HCT116 (cell line): ENCODE measurements at places on chromosomes 3 and 15.

DNA sequence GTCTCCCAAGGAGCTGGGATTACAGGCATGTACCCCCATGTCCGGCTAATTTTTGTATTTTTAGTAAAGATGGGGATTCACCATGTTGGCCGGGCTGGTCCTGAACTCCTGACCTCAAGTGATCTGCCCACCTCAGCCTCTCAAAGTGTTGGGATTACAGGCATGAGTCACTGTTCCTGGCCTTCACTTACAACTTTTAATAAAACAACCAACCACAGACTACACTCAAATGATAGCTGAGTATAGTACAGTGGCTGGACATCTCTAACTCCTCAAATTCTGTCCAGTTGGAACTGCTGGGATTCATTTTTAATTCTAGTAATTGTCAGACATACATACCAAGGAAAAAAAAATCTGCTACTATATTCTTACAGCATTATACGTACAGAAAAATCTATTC, 71.0 kb downstream of the PBRM1 start:
- DNase-seq: no peak

- no peak for DNase-seq
These were observed 402.4 kb upstream of the PDZRN3 start for GRCh38 chr3:74027121-74027520.

DNA sequence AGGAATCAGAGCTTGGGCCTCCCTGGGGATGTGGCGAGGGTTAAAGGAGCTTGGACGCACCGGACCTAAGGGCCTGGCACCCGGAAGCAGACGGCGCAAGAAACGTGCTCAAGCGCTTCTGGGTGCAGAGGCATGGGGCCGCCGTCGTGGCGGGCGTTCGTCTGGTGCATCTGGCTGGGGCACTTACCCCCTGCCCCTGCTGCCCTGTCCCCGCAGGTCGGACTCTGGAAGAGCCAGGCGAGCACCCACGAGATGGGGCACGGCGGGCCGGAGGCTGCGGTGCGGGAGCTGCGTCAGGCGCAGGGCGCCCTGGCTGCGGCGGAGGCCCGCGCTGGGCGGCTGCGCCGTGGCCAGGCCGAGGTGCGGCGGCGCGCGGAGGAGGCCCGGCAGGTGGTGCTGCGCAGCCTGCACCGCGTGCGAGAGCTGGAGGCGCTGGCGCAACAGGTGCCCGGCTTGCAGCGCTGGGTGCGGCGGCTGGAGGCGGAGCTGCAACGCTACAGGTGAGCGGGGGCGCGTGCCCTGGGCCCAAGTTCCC, 2.5 kb downstream of the EFCC1 start:
- peak; percentile 65 for DNase-seq

- no peak for DNase-seq
These were observed 3.1 kb downstream of the TSEN2 start for GRCh38 chr3:12487336-12487735.

DNA sequence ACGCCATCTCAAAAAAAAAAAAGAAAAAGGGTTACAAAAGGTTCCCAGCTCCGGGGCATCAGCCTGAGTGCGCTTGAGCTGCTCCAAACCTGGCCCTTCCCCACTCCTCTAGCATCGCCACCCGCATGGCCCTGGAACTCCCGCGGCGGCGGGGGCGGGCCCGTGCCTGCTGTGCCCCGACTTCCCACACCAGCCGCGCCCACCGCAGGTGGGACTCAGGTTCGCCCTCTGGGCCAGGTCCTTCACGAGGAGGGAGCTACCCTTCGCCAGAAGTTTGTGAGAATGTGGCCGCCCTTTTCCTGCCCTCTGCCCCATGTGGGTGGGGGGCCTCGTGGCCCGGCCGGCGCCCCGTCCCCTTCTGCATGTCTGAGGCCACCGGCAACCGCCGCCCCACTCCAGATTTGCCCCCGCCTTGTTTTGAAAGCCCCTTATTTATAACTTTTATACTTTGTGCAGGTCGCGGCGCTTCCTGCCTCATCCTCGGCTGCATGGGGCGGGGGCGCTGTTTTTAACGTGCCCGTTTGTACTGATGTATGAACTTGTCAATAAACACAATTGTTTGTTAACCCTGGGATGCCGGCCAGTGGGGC, 507 bp upstream of the JMJD7 start:
- no peak for DNase-seq

DNA sequence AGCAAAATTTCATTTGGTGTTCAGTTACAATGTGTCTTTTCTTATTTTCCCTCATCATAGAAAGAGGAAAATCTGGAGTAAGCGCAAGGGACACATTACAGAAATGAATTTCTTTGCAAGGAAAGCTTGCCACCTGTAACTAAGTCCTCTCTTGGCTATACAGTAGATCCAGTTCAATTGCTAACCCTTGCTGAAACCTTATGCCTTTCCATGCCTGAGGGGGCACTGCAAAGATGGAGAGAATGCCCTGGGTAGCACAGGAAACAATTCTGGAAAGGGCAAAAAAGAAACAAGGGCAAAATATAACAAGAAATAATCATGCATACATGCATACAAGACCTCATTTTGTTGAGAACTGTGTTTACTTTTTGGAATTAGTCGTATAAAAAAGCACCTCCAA, 4.3 kb downstream of the CADM2 start:
- DNase-seq: no peak

GRCh38 chr15:58724466-58724865, 25.0 kb downstream of the ADAM10 start:
- DNase-seq: no peak

DNA sequence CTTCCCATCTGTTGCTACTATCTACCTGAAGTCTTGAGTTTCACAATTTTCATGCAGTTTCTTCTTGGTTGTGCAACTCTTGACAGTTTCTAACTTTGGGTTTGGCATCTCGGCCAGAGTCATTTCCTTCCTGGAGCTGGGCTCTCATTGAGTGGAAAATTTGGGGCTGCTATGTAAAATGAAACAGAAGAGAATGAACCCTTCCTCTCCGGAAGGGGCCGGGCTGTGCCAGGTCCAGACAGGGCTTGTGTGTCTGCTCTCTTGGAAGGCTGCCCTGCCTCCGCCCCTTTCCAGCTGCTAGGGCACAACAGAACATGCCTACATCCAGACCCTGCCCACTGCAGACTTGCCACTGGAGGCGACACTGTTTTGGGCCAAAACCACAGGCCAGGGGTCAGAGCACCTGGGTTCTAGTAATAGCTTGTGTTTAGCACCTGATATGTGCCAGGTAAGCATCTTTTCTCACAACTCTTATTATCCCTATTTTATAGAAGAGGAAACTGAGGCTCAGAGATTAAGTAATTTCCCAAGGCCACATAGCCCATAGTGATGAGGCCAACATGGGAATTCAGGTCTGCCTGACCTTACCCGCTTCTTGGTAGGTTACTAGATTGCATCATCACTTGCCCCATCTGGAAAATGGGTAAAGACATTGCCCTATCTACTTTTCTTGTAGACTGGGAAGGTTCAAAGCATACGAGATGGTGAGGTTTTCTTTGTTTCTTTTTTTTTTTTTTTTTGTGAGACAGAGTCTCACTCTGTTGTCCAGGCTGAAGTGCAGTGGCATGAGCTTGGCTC, 25.0 kb downstream of the IRAK2 start:
- DNase-seq: no peak

- DNase-seq: no peak
These were observed 2.7 kb downstream of the SPESP1 start for GRCh38 chr15:68933001-68933400.

- no peak for DNase-seq
These were observed 7.1 kb downstream of the KCNH8 start for GRCh38 chr3:19155375-19155774.

DNA sequence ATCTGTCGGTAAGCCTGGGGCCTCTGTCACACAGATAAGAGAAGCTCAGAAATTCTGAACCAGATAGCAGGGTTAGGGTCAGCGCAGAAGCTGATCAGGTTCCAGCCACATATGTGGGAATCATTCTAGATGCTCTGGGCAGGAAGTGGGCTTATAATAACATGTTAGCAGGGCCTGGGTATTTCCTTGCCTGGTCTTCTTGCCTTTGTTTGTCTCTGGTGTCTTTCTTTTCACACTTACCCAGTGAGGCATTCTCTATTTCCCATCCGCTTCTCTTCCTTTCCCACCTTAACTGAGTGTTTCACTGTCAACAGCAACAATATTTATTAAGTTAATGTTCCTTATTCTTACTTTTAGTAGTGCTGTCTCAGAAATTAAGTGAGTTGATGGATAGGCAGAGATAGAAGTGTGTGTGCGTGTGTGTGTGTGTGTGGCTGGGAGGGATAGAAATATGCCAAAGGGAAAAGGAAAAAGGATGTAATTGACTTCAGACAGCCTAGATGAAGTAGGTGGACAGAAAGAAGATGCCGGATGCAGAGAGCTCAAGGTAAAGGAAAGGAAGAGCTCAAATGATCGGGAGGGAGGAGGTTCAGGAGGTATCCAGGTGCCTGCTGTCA, 2.0 kb downstream of the PLA1A start:
- no peak for DNase-seq

- DNase-seq: no peak
These were observed 50.9 kb downstream of the RGMA start for GRCh38 chr15:93037820-93038705.

GRCh38 chr3:109313061-109313460, 3.3 kb downstream of the DPPA2 start:
- DNase-seq: no peak

GRCh38 chr3:191997579-191998268, 536.8 kb downstream of the PYDC2 start:
- no peak for DNase-seq

DNA sequence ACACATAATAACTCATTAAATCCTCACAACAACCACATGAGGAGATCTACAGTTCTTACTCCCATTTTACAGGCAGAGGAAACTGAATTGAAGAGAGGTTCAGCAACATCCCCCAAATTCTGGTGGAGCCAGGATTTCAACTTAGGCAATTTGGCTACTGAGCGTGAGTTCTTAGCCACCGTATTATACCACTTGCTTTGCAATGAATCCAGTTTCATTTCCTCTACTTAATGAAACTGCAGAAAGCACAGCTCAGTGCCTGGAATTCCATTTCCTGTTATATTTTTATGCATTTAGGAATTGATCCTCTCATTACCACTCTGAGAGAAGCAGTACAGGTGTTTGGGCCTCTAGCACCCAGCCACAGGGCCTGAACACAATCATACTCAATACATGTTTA, 4.3 kb downstream of the ZNF860 start:
- DNase-seq: no peak

- DNase-seq: no peak
These were observed 9.7 kb downstream of the NCBP2 start for GRCh38 chr3:196932600-196932999.

- no peak for DNase-seq
These were observed 39.5 kb downstream of the BTLA start for GRCh38 chr3:112459750-112460149.

GRCh38 chr3:61796088-61796680, 234.8 kb downstream of the PTPRG start:
- DNase-seq: no peak

DNA sequence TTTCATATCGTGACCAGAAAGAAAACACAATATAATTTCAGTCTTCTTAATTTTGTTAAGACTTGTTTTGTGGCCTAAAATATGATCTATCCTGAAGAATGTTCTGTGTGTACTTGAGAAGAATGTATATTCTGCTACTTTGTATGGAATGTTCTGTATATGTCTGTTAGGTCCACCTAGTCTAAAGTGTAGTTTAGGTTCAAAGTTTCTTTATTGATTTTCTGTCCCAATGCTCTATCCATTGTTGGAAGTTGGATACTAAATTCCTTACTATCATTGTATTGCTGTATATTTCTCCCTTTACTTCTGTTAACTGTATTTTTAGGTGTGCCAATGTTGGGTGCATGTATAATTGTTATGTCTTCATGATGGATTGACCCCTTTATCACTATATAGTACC, 21.2 kb downstream of the OR5AC2 start:
- DNase-seq: no peak

DNA sequence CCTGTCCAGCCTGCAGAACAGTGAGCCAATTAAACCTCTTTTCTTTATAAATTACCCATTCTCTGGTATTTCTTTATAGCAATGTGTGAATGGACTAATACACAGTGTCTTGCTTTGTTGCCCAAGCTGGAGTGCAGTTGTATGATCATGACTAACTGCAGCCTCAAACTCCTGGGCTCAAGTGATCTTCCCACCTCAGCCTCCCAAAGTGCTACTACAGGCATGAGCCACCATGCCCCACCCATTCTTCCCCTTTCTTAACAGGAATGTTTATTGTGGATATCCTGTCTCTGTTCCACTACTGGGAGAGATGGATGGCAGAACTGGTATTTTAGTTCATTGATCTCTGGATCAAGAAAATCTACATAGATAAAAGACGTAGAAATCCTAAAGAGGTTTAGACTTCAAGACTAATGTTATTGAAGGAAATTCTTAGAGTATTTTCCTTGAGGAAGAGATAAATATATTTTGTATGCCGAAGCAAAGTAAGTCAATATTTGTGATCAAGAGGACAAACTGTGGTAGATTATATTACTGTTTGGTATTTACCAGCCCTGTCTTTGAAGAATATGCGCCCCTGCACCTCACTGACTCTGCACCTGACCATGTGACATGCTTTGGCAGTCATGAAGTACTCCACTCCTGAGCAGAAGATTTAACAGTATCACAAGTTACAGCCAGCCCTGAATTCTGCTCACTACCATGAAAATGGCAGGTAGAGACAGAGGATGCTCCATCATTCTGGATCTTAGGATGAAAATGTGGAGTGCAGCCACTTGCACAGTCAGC, 42.9 kb downstream of the UACA start:
- DNase-seq: no peak

DNA sequence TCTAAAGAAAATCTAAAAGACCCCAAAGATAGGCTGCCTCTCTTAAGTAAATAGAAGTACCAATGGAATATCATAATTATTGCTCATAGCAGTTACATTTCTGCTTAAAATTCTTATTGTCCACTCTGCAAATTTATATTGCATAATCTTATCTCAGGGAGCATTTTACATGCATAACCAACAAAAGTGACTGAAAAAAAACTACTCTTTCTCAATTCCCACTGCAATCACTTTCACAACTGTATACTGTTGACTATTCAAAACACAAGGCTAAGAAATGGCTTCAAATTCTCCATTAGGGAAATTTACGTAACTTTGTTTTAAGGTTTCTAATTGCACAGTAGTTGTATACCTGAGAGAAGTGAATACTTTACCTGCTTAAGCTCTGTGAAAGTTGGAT, 56.3 kb downstream of the HMG20A start:
- DNase-seq: no peak

DNA sequence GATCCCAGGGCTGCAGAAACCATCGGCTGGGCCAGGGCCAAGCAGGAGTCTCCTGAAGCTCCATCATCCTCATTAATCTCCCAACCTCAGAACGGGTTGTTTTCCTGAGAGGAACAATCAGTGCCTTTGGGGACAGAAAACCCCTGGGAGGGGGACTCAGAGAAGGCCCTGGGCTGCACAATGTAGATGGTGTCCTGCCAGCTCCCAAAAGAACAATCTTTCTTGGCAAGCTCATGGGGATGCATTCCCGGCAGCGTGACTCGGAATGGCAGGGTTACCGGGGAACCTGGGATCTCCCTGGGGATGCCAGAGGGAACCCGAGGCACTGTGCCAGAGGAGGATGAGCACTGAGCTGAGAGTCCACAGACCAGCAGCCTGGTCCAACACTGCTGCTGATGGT, 72.1 kb upstream of the ATP2B2 start:
- DNase-seq: no peak

- DNase-seq: no peak
These were observed 6.3 kb upstream of the GTPBP8 start for GRCh38 chr3:112984485-112984884.
